Hypothalamus (tissue), 51 donors: ENCODE measurements at places on chromosomes 7 and 10.

DNA sequence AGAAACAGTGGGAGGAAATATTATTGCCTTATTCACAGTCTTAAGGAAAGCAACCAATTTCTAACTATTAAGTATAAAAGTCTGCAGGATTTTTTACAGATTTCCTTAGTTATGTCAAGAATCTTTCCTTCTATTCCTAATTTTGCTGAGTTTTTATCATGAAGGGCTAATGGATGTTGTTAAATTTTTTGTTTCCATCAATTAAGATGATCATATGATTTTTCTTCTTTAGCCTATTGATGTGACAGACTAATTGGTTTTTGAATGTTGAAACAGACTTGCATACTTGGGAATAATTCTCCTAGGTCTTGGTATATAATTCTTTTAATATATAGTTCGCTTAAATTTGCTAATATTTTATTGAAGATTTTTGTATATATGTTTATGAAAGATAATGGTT is 569.1 kb upstream of the KCND2 start:
- DNase-seq, result no peak

DNA sequence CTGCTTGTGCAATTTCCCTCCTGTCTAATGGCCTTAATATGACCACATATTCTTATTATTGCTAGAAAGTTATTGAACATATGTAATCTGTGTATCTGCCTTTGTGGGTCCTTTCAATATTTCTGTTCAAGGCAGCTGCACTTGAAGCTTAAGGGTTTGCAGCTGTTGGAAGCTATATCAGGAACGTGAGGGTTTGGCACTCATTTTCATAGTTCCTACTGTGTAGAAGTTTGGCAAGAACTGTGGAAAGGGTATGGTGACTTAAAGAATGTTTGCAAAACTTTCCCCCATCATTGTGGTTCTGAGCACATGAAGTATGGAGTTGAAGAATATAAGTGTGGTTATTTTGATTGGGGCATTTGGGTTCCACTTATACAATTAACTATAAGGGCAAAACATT is 144.7 kb upstream of the SEMA3A start:
- no peak for DNase-seq

DNA sequence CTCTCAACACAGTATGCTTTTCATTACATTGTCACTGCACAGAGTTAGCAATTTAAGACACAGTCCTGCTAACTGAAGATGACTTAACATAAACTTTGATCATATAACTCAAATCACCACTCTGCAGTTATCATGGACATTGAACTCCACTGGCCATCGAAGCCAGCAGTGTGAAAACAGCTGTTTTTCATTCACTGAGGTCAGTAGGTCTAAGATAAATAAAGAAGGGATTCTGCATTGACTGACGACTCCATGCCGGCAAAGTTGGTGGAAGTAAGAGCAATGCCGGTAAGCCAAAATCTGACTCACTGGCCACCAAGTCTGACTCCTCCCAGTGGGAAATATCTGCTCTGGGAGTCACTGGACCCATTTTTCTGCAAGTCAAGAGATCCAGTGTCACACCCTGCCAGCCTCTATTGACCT is 449.9 kb upstream of the ANKRD30A start:
- DNase-seq, result no peak

GRCh38 chr7:137343281-137343841 is at the start of gene PTN:
TSS of gene PTN (minus strand) at chr7:137343733. CDS start at chr7:137254973, 88,760 bp downstream.
- no peak for DNase-seq

DNA sequence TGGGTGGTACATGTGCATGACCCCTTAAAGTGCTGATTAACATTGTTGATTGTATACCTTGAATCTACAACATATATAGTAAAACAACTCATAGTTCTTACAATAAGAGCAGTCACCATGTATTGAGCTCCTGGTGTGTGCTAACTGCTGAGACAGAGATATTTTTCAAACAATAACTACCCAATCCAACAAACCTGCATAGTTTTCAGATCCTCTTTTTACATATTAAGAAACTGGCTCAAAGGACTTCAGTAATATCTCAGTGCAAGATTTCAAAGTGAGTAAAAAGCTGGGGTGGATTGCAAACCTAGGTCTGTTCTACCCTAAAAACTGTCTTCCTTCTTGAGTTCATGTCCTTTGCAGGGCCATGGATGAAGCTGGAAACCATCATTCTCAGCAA is 272.2 kb downstream of the SNX13 start:
- DNase-seq, result no peak

DNA sequence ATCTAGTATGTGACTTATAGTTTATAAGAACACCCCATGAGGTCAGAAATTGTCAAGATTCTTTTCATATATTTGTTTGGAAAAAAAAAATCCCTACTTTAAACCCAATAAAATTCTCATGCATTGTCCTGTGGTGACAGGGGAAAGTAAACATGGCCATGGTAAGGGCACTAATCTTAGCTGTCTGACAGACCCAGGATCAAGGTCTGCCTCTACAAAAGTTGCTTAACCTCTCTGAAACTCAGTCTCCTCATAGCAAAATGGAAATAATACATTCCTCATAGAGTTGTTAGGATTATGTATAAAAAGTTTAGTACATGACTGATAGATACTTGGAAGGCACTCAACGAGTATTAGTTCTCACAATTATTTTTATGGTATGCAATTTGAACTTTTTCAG is 22.3 kb upstream of the AKAP9 start:
- DNase-seq, result no peak

GRCh38 chr10:68196701-68197100 is 35.2 kb downstream of the ATOH7 start:
- no peak for DNase-seq

DNA sequence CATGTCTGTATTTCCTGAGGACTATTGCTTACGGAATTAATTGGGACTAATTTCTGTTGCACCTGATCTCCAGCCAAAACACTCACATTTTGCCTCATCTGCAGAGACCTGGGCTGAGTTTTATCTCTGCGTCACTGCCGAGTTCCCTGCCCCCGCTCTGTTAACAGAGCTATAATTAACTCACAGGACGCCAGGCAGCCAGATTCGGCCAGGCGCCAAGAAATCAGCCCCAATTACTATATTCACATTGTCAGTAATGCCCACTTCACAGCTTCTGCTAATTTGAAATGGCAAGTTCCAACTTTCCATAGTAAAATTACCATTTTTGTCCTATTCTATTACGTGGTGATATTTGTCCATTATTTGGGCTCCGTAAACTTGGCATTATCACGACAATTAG is 130.5 kb downstream of the CUX1 start:
- no peak for DNase-seq
